CD4-positive, alpha-beta T cell (primary cell): ENCODE measurements at places on chromosomes 7 and 10.

- DNase-seq, result no peak
Observed at GRCh38 chr10:8665322-8665721, 610.8 kb downstream of the GATA3 start.

GRCh38 chr10:10903620-10904019 is 114.1 kb upstream of the CELF2 start:
- DNase-seq, result no peak

GRCh38 chr7:100826514-100827329 is 601 bp downstream of the EPHB4 start:
- DNase-seq, result no peak

- DNase-seq, result no peak
Observed at GRCh38 chr7:138295049-138295637, 164.9 kb upstream of the TRIM24 start.

GRCh38 chr10:45256246-45256645 is 59.2 kb downstream of the OR13A1 start:
- no peak for DNase-seq
